ENCODE measurements at places on chromosomes 4 and X.
A peak's percentile ranks its signal among the peaks of the same experiment; 100 is the strongest.

GRCh38 chrX:115898382-115899001, 272.1 kb upstream of the AGTR2 start:
- DNase-seq: peak; percentile 72

- no peak for DNase-seq
These were observed 101.1 kb downstream of the VCX3B start for GRCh38 chrX:8565729-8566128.

GRCh38 chr4:75878246-75878756, 24.0 kb downstream of the PPEF2 start:
- DNase-seq: no peak

DNA sequence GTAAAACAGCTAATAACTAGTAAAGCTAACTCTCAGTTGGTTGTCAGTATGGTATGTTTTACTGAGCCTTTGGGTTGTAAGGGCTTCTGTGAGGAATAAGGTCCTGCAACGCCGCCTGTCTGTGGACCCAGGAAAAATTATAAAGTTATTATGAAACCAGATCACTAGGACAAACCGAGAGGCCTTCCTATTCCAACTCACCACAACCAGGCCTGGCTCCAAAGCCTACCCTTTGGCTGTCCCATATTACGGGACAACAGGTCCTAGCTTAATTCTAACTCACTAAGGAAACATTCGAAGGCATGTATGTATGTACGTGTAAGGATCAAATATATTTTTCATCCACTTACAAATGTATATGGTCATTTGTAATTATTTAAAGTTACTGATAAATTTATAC, 1.4 kb downstream of the ANKRD17 start:
- peak; percentile 10 for DNase-seq

DNA sequence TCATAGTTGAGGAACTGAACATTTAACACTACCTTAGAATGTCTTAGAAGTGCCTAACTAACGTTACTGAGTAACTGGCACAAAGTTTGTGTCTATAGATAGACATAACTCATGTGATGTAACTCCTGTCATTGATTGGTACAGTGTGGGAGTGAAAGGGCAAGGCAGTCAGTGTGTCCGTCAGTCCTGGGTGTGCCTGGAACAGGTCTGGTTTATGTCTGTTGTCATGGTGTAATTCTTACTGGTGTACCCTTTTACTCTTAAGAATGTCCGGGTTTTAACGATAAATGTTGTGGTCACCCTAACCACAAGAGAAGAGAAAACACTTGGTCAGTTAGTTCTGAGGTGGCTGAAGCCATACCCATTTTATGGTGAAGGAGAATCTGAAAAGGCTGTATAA, 93.1 kb upstream of the ESX1 start:
- DNase-seq: no peak
